Non-pigmented ciliary epithelial cell (primary cell): ENCODE measurements at places on chromosomes 5 and 9.

GRCh38 chr5:170643591-170643990, 139.8 kb downstream of the KCNIP1 start:
- DNase-seq = no peak

- DNase-seq = peak; percentile 18
These were observed 996.0 kb upstream of the ARRDC3 start for GRCh38 chr5:92378966-92379611.

DNA sequence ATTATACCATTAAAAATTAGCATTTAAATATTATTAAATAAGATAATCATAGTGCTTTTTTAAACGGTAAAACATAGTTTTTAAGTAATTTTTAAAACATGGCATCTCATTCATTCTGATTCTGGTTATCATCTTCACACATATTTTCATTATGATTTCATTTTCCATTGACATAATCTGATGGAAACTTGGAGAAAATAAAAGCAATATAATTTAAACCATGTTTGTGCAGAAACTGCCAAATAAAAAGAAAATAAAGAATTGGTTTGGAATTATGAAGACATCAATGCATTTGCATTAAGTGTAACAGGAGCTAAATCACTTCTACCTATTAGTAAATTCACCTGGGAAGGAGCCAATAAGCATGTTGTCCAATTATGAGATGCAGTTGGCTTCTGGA, 490.1 kb upstream of the CD180 start:
- DNase-seq = no peak

GRCh38 chr5:139181322-139181730, 16.8 kb downstream of the SIL1 start:
- no peak for DNase-seq

- DNase-seq = no peak
These were observed 201.9 kb downstream of the ARHGAP26 start for GRCh38 chr5:142972064-142972570.
